ENCODE measurements at places on chromosomes 6 and 20.

DNA sequence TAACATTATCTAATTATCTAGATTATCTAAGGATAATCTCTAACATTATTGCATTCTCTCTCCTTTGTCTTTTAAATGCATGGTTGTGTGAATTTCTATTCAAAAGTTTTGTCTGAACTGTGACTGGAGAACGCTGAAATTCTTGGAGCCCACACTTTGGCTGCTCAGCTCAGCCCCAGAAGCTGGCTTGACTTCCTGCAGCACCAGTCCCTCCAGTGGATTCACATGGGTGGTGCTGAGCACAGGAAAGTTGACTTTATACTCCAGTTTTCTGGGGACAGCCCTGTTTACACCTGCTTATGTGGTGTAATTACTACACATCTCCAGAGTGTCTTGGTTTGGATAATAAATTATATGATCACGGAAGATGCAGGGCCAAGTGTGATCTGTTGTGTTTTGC is 255.1 kb upstream of the NOX3 start:
- DNase-seq, result no peak

GRCh38 chr20:53959911-53960578 is 110.3 kb downstream of the BCAS1 start:
- no peak for DNase-seq

DNA sequence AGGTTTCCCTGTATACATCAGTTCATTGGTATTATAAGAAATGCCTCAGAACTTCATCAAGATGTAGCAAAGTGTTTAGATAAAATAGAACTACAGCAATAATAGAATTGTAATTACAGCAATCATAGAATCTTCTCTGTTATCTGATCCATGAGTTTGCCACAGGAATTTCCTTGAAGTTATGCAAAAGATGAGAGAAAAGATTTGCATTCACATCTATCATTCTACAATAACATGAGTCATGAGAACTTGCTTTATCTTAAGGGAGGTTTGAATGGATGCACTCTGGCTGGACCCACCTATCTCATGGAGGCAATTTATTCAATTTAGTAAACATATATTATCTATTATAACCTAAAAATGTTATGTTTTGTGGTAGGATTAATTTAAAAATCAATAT is 329.8 kb upstream of the EPHA7 start:
- no peak for DNase-seq

- no peak for DNase-seq
Measured at GRCh38 chr6:100209323-100210136, 215.5 kb upstream of the MCHR2 start.

DNA sequence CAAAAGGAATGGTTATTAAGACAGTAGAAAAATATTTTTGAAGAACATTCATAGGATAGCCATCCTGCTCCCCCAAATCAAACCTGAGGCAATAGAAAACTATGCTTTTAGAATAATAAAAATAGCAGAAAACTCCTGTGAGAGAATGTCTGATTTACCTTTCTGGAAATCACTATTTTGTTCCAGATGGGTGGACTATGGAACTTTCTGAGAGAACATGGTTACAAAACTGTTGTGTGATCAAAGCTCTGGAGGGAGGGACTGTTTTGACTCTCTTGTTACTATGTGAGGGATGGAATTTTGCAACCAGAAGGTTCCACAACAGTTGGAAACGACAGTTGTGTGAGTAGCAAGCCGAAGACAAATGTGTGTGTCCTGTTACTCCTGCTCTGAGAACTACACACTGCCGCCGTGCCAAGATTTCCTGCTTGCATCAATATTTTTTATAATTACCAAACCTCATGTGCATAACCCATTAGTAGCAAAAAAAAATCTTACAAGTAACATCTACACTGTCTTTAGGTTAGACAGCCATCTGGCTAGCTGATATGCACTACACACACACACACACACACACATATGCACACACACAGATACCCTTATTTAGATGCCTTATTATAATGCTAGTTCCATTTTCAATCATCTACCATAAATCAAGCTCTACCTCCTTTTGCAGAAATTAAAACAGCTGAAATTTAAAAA is 11.0 kb upstream of the HIVEP1 start:
- DNase-seq, result no peak

DNA sequence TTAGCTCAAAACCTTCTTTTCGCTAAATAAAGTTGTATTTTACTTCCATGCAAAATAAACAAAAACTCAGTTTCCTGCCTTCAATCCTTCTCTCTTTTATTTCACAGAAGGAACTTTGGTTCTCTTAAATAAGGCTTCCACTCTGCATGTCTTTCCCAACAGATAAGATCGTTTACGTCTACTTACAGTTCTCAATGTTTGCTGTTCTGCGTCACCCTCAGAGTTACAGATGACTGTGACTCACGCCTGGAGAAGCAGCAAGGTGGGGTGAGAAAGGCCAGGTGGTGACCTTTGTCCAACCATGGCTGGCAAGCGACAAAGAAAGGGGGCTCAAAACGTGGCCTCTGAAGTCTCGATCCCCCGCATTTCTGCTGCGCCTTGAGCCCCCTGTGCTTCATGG is 51.4 kb upstream of the RPS6KA2 start:
- DNase-seq, result no peak

DNA sequence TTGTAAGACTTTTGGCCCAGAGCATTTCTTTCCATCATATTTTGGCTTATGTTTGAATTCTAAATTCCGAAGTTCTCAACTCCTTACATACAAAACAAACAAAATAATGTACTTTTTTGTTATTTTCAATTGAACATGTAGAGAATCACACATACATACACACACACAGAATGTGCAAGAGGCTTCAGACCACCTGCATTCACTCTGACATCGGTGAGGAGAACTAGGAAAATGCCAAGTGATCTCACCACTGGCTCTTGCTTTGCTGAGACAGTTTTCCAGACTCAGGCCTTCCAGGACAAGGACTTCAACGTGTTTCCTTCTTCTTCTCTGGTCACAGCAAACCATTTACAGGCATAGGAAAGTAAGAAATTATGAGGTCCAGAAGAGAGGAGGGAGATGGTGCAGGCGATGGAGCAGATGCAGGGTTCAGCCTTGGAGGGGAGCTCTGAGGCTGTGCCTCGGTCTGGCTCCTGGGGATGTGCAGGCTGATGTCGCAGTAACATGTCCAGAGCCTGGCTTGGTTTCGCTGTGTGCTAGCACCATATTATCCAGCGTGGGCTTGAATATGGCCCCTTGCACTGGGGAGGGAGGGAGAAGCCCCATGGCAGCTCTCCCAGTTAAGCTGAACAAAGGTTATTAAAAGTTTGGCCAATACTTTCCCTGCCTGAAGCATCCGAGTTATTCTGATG is 93.4 kb downstream of the DACT2 start:
- DNase-seq, result no peak

DNA sequence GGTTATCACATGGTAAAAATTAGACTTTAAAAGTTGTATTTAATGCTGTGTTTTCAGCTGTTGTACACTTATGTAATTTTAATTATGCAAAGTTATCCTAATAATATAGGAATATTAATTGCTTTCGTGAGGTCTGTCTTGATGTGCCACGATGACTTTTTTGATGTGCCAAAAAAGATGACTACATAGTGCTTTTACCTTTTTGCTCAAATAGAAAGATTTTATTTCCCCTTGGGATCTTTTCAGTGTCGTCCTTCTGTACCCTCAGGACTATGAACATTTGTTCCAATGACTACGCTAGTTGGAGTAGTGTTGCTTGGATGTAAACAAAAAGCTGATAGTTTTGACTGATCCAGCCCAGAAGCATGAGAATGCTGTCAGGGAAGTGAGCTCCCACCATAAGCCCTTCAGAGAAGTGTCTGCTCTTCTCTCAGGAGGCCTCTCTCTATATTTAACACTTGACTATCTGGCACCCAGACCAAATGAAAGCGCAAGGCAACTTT is 1.2 kb upstream of the CD164 start:
- no peak for DNase-seq

DNA sequence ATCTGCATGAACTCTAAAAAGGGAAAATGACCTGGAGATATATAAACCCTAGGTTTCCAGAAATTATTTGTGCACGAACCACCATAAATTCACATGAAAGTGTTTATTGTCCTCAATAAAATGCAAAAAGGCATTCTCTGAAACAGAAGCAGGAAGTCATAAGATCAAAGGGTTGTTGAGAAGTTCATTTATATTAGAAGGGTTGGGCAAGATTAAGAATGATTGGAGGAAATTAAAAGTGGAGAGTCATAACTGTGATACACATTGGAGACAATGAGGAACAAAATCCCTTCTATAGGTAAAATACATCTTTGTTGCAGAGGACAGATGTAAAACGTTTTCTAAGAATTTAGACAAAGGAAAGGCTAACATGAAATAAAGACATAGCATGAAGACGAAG is 476.8 kb downstream of the CBLN4 start:
- no peak for DNase-seq

- no peak for DNase-seq
Measured at GRCh38 chr6:112879920-112880413, 532.8 kb downstream of the RFPL4B start.

GRCh38 chr20:48632017-48632824 is 195.6 kb downstream of the PREX1 start:
- no peak for DNase-seq

DNA sequence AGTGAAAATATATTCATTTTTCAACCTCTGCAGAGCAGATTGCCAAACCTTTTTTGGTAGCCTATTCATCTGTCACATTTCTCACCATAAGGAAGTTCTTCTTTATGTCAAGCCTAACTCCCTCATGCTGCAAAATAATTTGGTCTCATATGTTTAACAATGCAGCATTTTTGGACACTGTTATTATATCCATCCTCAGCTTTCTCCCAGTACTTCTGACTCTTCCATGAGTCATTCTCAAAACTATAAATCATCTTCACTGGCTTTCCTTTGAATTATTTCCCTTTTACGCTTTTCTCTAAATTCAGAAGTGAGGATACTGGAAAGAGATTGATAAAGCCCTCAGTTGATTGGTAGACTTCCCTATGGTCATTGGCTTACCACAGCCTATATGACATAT is 192.2 kb downstream of the TPBG start:
- DNase-seq, result no peak

- DNase-seq, result no peak
Measured at GRCh38 chr6:150143516-150144293, 861 bp downstream of the PPP1R14C start.

DNA sequence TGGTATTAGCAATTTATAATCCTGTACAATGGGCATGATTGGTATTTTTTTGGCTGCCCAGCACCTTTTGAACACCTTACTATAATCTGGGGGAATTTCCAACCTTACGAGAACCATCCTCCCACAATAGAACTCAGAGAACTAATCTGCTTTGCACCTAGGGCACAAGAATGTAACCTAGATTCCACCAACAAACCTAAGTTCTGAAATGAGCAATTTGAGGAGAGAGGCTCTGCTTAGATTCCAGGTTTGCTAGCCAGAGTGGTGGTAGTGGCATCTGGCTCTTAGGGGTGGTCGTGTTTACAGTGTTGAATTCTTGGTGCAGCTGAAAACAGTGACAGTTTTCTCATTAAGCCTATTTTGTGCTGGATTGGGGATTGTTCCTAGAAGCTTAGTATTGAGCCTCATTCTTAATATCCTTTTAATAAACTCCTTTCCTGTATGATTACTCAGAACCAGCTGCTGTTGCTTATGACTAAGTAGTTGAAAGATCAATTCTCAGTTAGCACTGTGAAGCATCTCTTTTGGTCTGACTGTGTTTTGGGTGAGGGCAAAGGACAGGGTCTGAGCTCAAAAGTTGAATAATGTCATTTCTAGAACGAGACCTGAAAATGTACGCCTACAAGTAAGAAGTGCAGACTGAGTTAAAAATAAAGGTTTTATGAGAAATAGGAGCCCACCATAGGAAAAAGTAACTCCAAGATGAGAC is 385.6 kb downstream of the CDKAL1 start:
- DNase-seq, result no peak

DNA sequence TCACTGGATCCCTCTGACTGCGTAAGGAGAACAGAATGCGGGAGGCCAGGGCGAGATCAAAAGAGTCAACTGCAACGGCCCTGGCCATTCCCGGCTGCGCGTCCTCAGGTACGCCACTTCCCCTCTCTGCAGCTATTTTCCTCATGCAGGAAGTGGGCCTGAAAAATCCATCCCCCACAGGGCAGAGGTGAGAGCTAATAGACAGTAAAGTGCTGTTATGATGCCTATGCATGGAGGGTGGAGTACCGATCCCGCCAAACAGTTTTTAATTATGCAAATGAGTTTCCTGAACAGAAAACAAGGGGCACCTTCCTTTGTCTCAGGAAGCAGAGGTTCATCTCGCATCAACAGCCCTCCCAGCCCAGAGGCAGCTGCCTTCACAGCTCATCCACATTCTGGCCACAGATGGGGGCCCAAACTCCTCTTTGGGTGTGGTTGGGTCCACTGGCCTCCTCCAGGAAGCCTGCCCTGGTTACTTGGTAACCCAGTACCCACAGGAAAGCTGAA is 9.3 kb downstream of the PREX1 start:
- DNase-seq, result no peak

GRCh38 chr6:29927275-29927569 is 15.1 kb upstream of the HLA-A start:
- no peak for DNase-seq

- peak; percentile 4 for DNase-seq
Measured at GRCh38 chr6:71250099-71250602, 38.5 kb upstream of the OGFRL1 start.

- no peak for DNase-seq
Measured at GRCh38 chr6:164023535-164023934, 609.0 kb downstream of the QKI start.

- DNase-seq, result no peak
Measured at GRCh38 chr6:135703621-135704020, 147.9 kb upstream of the PDE7B start.

GRCh38 chr6:4210629-4211419 is 75.4 kb upstream of the ECI2 start:
- DNase-seq, result no peak

- no peak for DNase-seq
Measured at GRCh38 chr20:10609770-10610169, 64.0 kb downstream of the JAG1 start.

GRCh38 chr6:41790045-41790444 is 2.6 kb downstream of the TOMM6 start:
- DNase-seq, result no peak

DNA sequence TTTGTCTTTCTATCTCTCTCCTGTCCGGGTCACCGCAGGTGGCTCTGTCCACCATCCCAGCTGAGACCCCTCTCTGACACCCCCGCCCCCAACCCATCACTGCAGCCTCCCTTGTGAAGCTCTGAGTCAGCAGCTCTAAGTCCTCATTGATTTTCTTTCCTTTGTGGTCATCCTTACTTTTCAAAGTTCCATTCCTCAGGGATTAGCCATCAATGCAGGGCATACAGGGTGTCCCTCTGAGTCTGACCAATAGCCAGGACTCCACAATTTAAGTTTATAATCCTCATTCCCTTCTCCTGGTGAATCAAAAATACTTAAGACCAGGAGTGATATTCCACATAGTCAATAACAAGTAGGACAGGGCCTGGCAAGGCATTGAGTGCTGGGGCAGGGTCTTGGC is 333.3 kb upstream of the CNR1 start:
- DNase-seq, result no peak

Measured in NCI-H1694 treated with DMSO at 0.1 percent for 48 hours (cell line).